ENCODE measurements at places on chromosomes 16 and 17. TPM values are rescaled to one million over a fixed set of nuclear protein-coding genes. Genes with fewer than 3 reads are reported as not detected.

ZG16 gene
- not detected for total RNA-seq

GSG1L gene
- total RNA-seq, result not detected

CDYL2 gene
- 8.2 TPM for total RNA-seq

NT5M gene
- total RNA-seq, result 4.6 TPM

ADAMTS18 gene
- total RNA-seq, result not detected

SPNS2 gene
- total RNA-seq, result 47.0 TPM

NPIPB6 gene
- total RNA-seq, result 0.76 TPM

EIF4A3 gene
- total RNA-seq, result 63.1 TPM

SLC6A4 gene
- total RNA-seq, result 0.42 TPM

PHOSPHO1 gene
- total RNA-seq, result 0.70 TPM

HEXD gene
- total RNA-seq, result 36.7 TPM

EFNB3 gene
- total RNA-seq, result 6.2 TPM

KRT32 gene
- total RNA-seq, result 71.2 TPM

DNA sequence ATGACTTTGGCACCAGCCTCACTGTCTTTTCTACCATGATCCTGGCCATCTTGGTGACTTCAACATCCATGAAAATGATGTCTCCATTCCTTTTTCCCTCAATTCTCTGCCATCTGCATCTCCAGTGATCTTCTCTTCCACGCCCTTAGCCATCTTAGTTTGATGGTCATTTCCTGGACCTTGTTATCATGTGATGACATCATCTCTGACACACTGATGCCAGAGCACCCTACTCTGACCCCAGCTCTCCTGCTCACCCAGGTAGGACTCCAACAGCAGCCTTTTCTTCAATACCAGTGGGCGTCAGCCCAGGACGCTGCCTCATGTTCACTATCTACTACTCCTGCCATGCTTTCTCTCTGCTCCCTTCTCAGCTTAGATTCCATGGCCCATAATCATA is 83.2 kb downstream of the ZZEF1 start:
- no peaks in the 10 kb centered on the region for H3K27me3 ChIP-seq
- H3K36me3 ChIP-seq, result peaks cover 100% of the 10 kb centered on the region
- H3K27ac ChIP-seq, result no peak overlapping the region
- H3K4me3 ChIP-seq, result no peak overlapping the region
- no peaks in the 10 kb centered on the region for H3K4me1 ChIP-seq

DNA sequence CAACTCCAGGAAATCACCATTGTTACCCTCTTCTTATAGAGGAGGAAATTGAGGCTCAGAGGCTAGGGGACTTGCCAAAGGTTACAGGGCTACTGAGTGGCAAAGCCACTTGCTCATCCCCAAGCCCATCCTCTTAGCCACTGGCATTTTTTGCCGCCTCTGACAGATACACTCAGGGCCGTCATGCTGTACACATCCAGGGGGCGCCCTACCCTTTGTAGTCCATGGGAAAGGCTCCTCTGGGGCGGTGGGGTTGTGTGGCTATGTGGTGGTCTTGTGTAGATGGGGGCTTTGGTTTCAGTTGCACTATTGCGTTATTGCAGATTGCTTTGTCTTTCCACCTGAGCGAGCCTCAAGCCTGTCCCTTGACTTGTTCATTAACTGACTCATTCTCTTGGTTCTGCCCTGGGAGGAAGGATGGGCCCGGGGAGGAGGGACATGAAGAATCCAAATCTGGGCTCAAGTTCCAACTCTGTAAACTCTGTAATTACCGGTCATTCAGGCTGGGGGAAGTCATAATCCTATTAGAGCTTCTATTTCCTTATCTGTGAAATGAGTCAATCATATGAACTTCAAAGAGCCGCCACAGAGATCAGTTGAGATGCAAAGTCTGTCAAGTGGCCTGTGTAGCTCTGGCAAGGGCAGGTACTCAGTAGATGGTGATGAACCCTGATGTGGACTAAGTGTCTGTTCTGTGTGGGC is 2.8 kb downstream of the NOS2 start:
- no peaks in the 10 kb centered on the region for H3K36me3 ChIP-seq
- no peak overlapping the region for H3K27ac ChIP-seq
- DNase-seq, result no peak
- peaks cover 13% of the 10 kb centered on the region for H3K27me3 ChIP-seq
- peaks cover 12% of the 10 kb centered on the region for H3K4me1 ChIP-seq

DNA sequence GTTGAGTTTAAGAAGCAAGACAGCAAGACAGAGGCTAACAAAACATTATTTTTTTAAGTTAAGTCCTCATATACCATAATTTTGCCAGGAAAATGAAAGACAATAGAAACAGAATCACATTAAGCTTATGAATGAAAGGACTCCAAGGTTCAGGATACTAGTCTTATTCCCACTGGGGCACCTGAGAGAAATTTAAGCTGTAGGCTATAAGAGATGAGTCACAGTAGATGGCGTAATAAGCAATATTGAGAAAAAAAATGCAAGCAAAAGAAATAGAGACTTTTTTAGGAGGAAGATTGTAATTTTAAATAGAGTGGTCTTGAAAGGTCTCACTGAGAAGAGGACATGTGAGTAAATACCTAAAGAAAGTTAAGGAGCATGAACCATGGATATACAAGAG is 57.1 kb upstream of the KIF2B start:
- no peaks in the 10 kb centered on the region for H3K36me3 ChIP-seq
- H3K4me3 ChIP-seq, result no peak overlapping the region
- H3K4me1 ChIP-seq, result no peaks in the 10 kb centered on the region

DNA sequence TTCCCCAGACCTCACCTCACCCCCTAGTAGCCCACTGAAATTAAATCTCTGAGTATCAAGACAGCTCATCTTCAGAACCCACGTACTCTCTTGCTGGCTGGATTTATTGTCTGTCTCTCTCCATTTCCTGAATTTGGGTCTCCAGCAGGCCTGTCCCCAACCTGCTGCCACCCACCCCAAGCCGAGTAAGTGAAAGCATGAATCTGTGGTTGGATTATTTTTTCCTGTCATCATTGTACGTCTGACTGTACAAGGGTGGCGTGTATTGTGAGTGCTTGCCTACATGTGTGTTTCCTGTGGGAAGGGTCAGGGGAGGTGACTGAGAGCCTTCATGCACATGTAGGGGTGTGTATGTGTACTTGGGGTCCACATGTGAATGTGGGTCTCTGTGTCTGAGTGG is 5.4 kb downstream of the TNP2 start:
- no peaks in the 10 kb centered on the region for H3K27me3 ChIP-seq
- H3K4me3 ChIP-seq, result no peak overlapping the region
- H3K36me3 ChIP-seq, result no peaks in the 10 kb centered on the region
- H3K4me1 ChIP-seq, result peaks cover 10% of the 10 kb centered on the region
- H3K27ac ChIP-seq, result no peak overlapping the region

DNA sequence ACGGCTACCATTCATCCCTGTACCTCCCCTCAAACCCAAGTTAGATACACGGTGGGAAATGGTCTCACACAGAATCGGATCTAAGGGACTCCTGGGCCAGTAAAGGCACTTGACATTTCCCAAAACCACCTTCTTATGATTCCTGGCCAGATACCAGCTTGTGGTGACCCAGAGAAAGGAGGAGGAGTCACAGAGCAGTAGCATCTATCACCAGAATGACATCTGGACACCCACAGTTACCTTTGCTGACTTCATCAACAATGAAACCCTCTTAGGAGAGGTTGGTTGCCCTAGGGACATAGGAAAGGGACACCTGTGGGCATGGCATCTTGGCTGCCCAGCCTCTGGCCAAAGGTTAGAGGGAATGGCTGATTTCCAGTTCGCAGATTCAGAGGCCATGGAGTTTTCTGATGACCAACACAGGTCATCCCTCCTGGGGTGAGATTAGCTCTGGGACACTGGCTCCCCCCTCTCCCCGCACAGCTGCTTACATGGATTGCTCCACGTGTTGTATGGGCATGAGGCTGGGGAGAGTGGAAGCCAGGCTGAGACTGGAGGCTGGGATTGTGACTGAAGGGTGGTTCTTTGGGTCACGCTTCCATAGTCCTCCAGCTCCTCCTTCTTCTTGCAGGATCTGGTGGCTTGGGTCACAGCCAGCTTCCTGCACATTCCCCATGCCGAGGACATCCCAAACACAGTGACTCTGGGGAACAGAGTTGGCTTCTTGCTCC is 1.4 kb upstream of the AOC3 start:
- no peak for DNase-seq
- H3K4me3 ChIP-seq, result no peak overlapping the region

DNA sequence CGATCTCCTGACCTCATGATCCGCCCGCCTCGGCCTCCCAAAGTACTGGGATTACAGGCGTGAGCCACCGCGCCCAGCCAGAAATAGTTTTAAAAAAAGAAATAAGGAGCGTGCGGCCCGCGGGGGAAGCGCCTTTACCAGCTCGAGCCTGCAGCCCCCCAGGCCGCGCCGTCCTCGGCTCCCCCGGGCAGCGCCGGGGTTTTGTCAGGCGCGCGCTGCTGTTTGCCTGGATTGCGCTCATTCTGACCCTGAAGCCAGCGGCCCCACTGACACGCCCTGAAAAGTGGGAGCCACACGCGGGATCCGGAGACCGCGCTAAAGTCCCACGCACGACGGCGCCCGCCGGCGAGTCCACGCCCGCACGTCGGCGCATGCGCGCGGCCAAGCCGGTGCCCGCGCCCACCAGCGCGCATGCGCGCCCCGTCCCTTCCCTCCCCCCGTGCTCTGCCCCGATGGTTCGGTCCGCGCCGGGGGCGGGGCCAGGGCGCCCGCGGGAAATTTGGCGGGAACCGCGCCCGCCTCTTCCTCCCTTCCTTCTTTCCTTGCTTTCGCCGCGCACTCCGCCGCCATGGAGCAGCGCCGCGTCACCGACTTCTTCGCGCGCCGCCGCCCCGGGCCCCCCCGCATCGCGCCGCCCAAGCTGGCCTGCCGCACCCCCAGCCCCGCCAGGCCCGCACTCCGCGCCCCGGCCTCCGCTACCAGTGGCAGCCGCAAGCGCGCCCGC is at the start of gene CDT1:
TSS of gene CDT1 (plus strand) at position 526 of the 724 bp plus-strand sequence. CDS start at position 569, 43 bp downstream.
- peak within 1 kb of the TSS; percentile 75 for H3K27ac ChIP-seq
- H3K4me3 ChIP-seq, result peak within 1 kb of the TSS; percentile 68
- peak; percentile 89 for DNase-seq

GRCh38 chr16:77555791-77556190 is 121.0 kb upstream of the ADAMTS18 start:
- no peaks in the 10 kb centered on the region for H3K27me3 ChIP-seq
- DNase-seq, result no peak

DNA sequence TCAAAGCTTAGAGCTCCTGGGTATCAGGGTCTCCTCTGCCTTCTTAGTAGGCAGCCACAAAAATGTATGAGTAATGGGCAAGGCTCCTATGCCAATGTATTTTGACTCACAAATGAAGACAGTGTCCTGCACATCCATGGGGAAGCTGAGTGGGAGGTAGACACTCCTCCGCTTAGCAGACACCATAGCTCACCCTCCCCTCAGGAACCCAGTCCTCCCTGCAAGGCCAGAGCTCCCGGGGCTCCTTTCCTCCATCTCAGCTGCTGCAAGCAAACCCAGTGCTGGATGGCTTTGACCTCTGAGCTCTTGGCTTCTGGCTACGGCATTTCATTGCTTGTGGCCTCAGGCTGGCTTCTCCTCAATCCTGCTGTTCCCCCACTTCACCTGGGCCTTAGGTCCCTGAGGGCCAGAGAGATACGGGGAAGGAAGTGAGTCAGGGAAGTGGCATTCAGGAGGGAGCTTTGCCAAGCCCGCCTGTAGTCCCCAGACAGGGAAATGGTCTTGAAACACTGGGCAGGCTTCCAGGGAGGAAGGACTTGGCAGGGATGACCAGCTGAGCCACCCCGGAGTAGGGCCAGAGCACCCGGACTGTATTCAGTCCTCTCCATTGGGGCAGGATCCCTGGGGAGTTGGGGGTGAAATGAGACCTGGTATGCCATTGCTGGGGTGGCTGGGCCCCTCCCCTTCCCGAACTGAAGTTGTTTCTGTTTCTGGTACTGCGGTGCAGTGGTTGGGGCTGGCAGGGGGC is 4.5 kb downstream of the ABCC3 start:
- H3K36me3 ChIP-seq, result no peaks in the 10 kb centered on the region
- H3K4me1 ChIP-seq, result peaks cover 59% of the 10 kb centered on the region
- H3K27me3 ChIP-seq, result no peaks in the 10 kb centered on the region
- peak; percentile 89 for DNase-seq
- H3K4me3 ChIP-seq, result no peak overlapping the region
- no peak overlapping the region for H3K27ac ChIP-seq

GRCh38 chr16:59697761-59698160 is 963.6 kb upstream of the GOT2 start:
- H3K4me1 ChIP-seq, result no peaks in the 10 kb centered on the region
- no peak overlapping the region for H3K4me3 ChIP-seq
- H3K36me3 ChIP-seq, result no peaks in the 10 kb centered on the region
- H3K27me3 ChIP-seq, result no peaks in the 10 kb centered on the region
- no peak overlapping the region for H3K27ac ChIP-seq
- no peak for DNase-seq

DNA sequence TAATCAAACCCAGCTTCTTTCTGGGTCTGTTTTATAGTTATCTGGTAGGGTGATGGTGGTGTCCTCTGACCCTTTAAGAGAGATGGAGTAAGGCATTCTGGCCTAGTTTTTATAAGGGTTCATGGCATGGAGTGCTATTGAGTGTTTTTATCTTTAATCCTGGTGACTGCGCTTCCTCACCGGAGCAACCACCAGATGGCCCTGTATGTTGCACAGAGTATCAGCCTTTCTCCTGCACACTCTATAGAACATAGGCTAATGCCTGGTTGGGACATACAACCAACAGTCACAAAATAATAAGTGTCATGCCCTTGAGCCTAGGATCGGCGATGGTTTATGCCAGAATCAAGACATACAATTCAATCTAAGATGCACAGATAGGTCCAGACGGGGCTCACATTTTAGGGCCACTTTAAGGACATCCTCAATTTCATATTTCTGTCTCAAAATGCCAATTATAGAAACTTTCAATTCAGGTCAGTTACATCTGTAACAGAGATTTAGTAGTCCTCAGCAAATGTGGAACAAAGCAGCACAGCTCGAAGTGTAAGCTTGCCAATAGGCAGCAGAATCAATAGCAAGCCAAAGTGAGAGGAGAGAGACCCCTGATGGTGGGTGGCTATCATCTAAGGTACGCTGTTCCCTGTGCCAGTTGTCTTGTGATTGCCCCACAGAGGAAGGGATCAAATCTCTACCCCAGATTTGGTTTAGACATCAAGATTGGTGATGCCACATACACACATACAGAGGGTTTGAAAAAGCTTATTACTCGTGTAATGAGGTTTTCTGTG is 37.2 kb upstream of the HOXB9 start:
- H3K36me3 ChIP-seq, result no peaks in the 10 kb centered on the region
- H3K4me1 ChIP-seq, result no peaks in the 10 kb centered on the region
- H3K27ac ChIP-seq, result no peak overlapping the region

Measured in suprapubic skin (tissue), 4 donors.